NCI-H446 treated with DMSO at 0.1 percent for 48 hours (cell line): ENCODE measurements at places on chromosomes 11 and 22.

GRCh38 chr22:20290045-20290392 lies 21.9 kb upstream of the RTN4R start:
- no peak for DNase-seq

GRCh38 chr11:68141246-68142027 lies 20.2 kb upstream of the CHKA start:
- peak; percentile 7 for DNase-seq

DNA sequence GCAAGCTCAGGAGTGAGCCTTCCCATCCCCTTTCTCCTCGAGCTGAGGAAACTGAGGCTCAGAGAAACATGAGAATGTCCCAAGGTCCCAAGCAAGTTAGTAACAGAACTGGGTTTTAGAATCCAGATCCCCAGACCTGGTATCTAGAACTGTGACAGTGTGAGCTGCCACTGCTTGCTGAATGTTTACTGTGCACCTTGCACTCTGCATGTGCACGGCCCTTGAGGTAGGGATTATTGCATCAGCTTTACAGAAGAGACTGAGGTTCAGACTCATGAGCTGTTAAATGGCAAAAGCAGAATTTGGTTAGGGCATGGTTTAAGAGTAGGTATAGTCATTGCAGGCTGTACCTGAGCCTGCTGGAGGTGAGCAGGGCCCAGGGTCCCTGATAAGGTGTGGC lies 3.8 kb upstream of the MPPED1 start:
- no peak for DNase-seq

- DNase-seq = no peak
These were observed 13.1 kb downstream of the OR5AK2 start for GRCh38 chr11:57001674-57002401.

- no peak for DNase-seq
These were observed 102.6 kb upstream of the ALDH3B2 start for GRCh38 chr11:67776852-67777520.

DNA sequence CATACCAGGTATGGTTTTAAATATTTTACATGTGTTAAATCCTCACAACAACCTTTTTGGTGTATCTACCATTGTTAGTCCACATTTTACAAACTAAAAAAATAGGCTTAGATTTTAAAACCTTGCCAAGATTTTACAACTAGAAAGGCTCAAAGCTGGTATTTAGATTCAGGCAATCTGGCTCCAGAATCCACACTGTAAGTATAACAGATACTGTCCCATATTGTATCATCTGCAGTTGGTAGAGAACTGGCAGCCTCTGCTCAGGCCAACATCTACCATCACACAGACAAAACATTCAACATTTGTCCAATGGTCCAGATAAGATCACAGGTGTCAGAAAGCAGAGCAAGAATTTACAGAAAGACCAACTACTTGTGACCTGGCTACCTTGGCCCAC lies 30.9 kb downstream of the CSNK2A3 start:
- DNase-seq = no peak

DNA sequence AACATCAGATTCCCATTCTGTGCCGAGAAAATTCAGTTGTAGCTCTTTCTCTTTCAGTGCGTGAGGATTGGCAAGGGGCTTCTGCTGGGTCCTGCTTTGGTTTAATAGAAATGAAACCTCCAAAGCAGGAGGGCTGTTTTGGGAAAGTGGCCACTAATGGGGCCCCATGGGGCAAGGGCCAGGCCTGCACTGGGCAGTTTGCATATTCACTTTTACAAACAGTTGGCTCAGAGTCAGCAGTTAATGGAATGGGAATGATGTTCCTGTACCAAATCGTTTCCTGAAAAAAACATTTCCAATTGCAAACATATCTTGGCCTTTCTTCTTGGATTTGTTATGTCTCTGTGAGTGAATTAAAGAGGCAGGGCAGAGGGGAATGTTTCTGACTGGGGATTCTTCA lies 92.1 kb downstream of the PARVA start:
- DNase-seq = no peak

DNA sequence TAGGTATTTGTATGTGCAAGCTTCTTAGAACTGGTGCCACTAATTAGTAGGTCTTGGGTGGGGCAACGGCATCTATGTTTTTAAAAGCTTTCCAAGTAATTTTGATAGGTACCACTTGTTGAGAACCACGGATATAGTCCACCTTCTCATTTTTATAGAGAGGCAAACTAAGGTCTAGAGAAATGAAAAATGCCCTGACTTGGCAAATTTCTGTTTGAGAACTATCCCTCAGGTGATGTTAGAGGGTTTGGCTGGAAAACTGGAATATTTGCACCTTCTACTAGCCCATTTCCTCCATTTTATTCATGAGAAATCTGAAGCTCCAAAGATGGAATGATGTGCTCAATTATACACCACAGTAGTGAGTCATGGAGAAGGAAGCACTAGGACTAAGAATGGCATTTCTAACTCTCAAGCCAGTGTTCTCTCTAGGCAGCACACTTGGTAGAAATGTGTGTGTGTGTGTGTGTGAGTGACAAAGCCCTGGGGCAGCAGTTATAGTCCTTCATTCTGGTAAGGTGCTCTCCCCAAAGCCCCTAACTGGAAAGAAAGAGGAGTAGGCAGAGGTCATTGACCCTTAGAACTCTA lies 1.8 kb upstream of the TMEM86A start:
- no peak for DNase-seq

DNA sequence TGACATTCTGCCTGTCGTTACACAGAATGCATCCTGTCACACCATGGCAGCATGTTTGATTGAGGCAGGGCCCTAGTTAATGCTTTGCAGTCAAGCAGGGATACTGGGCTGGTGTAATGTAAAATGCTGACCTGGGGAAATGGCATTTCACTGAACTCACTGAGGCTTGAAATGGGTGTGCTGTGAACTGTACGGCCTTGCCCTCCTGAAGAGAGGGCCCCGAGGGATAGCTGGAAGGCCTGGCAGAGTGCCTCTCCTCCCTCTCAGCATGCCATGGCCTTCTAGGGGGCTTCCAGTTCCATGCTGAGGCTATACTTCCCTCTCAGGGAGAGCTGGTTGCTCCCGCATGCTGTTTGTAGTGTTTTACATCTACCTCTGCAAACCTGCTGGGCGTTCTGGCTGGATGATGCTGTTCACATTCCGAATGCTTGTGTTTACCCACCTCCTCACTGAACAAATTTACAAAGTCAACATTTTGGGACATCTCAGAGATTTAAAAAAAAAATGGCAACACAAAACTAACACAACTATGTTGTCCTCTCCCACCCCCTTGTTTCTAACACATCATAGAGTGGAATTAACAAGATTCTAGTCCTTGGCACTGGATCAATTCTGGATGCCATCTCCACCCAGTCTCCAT lies 416.7 kb upstream of the CADM1 start:
- DNase-seq = no peak

GRCh38 chr11:110415081-110415480 lies 14.7 kb upstream of the FDX1 start:
- no peak for DNase-seq

DNA sequence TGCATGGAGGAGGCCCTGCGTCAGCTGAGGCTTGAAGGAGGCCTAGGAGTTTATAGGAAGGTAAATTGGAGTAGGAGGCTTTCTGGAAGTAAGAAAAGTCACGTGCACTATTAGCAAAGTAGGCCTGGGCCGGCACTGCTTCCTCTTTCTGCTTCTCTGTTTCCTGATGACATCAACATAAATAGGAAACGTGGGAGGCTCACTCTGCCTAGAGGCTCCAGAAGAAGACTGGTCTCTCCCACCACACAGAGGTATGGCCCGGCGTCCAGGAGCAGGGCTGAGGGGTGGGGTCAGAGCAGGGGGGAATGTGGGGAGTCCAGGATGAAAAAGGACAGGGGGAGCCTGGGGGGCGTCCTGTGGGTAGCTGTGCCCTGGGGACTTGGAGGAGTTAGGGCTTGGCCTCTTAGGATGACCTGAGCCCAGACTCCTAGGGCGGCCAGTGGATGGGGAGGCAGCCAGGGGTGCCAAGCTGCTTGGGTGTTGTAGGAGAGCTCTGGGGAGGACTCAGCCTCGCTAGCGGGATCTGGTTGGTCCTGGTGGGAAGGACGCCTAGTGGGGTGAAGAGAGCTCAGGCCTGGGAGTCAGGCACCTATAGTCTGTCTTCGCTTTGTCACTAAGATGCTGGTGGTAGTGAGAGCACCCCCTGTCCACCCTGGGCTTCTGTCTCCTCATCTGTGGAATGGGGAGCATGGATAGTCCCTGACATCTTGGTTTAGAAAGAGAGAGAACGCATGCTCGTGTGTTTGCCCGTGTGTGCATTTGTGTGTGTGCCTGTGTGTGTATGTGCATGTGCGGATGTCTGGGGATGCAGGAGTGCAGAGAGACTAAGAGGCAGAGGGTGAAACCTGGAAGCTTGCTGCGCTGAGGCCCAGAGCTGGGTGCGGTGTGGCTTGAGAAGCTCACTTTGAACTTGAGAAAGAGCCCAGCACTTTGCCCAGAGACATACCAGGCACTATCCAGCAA lies at the start of gene CSF2RB:
CSF2RB (plus strand) TSS at position 202 of the 963 bp plus-strand sequence. CDS start 8,580 bp downstream, outside the sequence.
- no peak for DNase-seq

DNA sequence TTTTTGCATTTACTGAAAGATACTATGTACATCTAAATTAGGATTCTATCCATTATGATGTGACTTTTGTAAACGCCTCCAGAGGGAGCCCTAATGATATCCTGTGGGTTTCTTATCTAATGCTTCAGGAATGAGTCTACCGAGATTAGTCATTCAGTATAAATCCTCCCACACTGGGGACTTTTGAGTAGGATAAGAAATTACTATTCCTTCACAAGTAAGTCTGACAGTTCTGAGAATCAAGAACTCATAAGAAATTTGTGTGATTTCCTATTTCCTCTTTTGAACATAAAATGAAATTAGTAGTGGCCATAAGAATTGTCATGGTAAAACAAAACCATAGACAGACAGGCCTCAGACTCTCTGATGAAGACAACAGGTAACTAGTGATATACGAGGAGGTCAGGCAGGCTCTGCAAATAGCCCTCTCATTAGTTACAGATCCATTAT lies 10.0 kb upstream of the OR5M1 start:
- DNase-seq = peak; percentile 34

GRCh38 chr11:124880290-124880611 lies 15.0 kb downstream of the ROBO3 start:
- no peak for DNase-seq

GRCh38 chr22:31947296-31947695 lies 3.0 kb downstream of the YWHAH start:
- DNase-seq = no peak

- no peak for DNase-seq
These were observed 901 bp upstream of the PARVA start for GRCh38 chr11:12376259-12377081.

DNA sequence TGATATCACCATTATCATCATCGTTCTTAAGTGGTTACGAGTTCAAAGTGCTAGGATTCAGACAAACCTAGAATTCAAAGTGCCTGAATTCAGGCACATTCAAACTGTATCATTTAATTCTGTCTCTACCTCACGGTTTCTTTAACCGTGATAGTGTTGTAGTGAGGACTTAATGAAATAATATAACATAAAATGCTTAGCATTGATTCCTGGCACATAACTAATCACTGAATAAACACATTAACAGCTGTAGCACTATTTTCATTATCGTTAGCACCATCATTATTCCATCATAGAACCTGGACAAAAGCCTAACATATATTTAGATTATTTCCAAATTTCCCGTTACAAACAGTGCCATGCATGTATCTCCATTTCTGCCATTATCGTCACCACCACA lies 102.0 kb downstream of the WNT11 start:
- no peak for DNase-seq

GRCh38 chr22:22593964-22594656 lies 35.0 kb upstream of the PRAME start:
- DNase-seq = peak; percentile 15

DNA sequence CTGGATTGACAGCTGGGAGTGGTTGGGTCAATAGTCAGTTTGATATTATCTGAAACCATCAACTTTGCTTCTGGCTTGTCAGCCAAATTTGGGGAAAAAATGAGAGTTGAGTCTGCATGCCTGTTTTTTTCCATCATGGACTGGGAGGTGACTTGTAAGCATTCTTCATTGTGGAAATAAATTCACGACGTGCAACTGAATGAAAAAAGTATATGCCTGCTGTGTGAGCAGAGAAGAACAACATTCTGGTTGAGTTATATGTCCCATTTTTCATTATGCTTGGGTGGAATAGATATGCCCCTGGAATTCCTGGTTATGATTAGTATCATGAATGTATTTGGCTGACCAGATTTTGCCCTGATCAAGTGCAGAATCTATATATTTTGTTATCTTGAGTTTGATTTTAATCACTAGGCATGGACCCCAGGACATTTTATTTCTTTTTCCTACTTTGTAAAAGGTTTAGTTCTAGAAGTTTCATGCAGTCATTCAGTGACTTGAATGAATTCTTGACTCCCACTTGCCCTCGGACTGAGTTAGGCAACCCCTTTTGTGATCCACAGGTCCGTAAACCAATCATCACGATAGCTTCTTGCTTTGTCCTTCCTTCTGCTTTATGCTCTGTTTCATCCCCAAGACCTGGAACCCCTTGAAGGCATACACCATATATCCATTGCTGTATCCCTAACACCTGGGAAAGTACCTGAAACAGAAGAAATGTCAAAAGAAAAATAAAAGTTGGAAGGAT lies 205.8 kb downstream of the NAV2 start:
- DNase-seq = no peak

GRCh38 chr11:2467695-2468055 lies 22.9 kb downstream of the KCNQ1 start:
- no peak for DNase-seq

DNA sequence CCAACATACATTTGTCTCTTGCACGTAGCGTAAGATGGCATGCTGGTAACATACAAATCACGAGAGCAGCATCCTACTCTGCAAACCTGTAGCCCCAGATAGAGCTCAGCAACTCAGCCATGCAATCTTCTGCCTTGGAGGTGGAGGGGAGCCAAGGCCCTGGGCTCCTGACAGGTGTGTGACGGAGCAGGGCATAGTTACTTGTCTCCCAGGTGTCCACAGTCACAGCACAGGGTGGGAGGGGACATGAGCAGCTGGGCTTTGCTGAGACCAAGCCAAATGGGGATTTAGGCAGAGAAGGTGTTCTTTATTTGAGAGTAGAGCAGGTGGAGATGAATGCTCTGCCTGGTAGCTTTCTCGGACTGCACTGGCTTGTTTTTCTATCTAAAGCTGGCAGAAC lies 111.7 kb downstream of the TEAD1 start:
- DNase-seq = no peak

DNA sequence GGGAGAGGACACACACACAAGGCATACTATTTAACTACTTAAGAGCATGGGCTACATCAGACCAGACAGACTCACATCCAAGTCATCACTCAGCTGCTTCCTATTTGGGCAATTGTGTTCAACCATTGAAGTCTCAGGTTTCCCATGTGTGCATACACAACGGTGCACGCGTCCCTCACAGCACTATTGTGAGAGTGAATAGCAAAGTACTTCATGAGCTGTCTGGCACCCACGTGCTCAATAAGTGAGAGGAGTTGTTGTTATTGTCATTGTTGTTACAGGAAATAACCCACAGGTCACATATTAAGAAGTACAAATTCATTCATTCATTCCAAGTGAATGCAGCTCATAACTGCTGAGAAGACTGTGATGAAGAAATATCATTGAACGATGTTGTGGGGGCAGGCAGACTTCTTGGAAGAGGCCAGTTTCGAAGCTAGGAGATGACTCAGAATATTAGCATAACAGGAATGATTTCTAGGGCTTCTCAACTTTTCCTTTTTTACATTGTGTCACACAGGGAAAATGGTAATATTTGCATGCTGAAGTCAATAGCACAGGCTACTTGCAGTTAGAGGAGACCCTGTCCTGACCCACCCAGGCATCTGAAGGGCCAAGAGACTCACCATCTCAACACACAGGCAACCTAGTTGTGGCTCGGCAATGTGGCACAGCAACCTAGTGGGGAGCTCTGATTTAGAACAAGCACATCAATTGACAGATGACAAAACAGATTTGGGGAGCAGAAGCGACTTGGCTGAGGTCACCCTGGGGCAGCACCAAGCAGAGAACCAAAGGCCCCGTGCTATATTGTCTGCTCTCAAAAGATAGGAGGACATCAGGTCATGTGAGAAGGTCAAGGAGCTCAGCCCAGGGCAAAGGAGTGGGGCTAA lies 606.0 kb downstream of the BUD13 start:
- DNase-seq = no peak
